ENCODE measurements at places on chromosomes 3 and 15. TPM values are rescaled to one million over a fixed set of nuclear protein-coding genes. Genes with fewer than 3 reads are reported as not detected.

Gene ALDH1A3
- total RNA-seq: 19.8 TPM

Gene CHAC1
- total RNA-seq: 124 TPM

Gene SLC22A14
- total RNA-seq: not detected

Gene KCNMB3
- 1.3 TPM for total RNA-seq

Gene ZNF774
- 1.5 TPM for total RNA-seq

Gene CYP8B1
- total RNA-seq: not detected

DNA sequence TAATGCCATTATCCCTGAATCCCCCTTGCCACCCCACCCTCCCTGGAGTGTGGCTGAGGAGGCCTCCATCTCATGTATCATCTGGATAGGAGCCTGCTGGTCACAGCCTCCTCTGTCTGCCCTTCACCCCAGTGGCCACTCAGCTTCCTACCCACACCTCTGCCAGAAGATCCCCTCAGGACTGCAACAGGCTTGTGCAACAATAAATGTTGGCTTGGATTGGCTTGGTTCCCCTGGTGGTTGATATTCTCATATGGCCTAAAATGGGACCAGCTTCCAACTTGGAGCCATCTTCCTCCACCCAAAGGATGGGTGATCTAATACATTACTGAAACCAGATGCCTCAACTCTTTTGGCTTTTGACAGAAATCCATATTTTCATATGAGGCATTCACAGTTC is 34.9 kb downstream of the VIPR1 start:
- DNase-seq: no peak
- no peak overlapping the region for H3K27ac ChIP-seq
- H3K36me3 ChIP-seq: no peaks in the 10 kb centered on the region
- H3K27me3 ChIP-seq: no peaks in the 10 kb centered on the region

- no peaks in the 10 kb centered on the region for H3K36me3 ChIP-seq
- no peaks in the 10 kb centered on the region for H3K4me1 ChIP-seq
- no peak overlapping the region for H3K4me3 ChIP-seq
- H3K27ac ChIP-seq: no peak overlapping the region
- no peaks in the 10 kb centered on the region for H3K27me3 ChIP-seq
Observed at GRCh38 chr3:147582642-147583041, 173.5 kb downstream of the ZIC1 start.

GRCh38 chr3:30548600-30548999 is 57.8 kb upstream of the TGFBR2 start:
- peak overlapping the region; percentile 94 for H3K27ac ChIP-seq
- no peaks in the 10 kb centered on the region for H3K36me3 ChIP-seq
- H3K27me3 ChIP-seq: no peaks in the 10 kb centered on the region
- H3K4me1 ChIP-seq: peaks cover 45% of the 10 kb centered on the region
- H3K4me3 ChIP-seq: no peak overlapping the region

DNA sequence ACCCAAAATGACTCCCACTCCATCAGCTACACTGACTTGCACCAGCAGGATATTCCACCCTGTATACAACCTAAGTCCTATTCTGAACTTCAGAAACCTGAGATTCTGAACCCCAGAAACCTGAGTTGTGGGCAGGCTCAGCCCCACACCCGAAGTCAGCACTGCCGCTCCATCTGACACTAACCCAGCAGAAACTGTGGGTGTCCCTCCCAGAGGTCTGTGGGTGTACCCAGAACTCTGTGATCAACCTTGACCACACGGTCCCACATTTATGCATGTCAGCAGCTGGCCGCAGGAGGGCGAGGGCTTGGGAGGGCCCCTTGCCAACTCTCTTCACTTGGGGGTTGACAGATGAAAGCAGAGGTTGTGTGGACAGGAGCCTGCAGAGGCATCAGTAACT is 9.3 kb downstream of the OXTR start:
- no peak for DNase-seq
- no peaks in the 10 kb centered on the region for H3K4me1 ChIP-seq
- no peaks in the 10 kb centered on the region for H3K27me3 ChIP-seq
- no peaks in the 10 kb centered on the region for H3K36me3 ChIP-seq
- H3K4me3 ChIP-seq: no peak overlapping the region
- no peak overlapping the region for H3K27ac ChIP-seq

- no peaks in the 10 kb centered on the region for H3K36me3 ChIP-seq
- H3K4me1 ChIP-seq: no peaks in the 10 kb centered on the region
- no peak overlapping the region for H3K4me3 ChIP-seq
- no peak for DNase-seq
- H3K27ac ChIP-seq: no peak overlapping the region
Observed at GRCh38 chr15:101357885-101358284, 62.8 kb upstream of the SNRPA1 start.

DNA sequence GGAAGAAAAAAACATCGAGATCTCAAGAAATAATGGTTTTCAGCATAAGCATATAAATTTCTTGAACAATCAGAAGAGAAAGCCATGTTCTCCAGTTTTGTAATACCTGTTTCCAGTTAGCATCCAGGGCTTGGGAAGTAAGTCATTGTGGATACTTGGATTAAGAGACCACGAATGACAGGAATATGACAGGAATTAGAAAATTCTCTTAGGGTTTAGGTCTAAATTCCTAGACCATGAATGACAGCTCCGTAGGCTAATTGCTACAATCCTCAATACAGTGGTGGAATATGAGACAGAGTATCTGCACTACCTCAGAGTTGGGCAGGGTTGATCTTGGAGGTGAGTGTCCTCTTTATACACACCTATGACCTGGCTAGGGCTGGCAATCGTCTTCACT is 517.5 kb downstream of the NTRK3 start:
- no peak overlapping the region for H3K4me3 ChIP-seq
- H3K27me3 ChIP-seq: no peaks in the 10 kb centered on the region
- no peaks in the 10 kb centered on the region for H3K4me1 ChIP-seq
- DNase-seq: no peak
- H3K27ac ChIP-seq: no peak overlapping the region

DNA sequence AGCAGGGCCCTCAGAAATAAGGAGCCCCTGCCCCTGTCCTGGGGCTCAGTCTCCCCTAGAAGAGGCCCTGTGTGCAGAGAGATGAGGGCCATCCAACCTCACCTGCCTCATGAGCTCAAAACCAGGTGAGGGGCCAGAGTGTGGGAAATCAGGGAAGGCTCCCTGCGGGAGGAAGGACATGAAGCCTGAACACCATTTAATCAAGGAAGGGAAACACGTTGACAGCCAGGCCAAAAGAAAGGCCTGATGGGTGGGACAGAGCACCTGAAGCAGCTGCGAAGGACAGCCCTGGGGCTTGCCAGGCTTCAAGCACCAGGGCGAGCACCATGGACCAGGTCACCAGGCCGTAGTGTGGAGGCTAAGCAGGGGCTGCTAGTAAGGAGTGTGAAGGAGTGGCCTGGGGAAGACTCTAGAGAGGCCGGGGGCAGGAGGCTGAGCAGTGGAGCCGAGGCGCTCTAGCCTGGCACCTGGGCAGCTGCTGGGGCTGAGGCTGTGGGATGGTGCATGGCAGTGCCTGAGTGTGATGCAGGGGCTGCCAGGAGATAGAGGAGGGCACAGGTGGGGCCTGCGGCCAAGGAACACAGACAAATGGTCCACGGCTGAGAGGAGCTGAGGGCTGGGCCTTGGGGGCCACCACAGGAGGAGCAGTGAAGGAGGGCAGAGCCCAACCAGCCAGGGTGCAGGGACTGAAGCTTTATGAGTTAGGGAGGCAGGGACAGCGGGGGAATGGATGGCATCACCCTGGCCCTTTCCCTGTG is 16.1 kb downstream of the ACAA1 start:
- no peaks in the 10 kb centered on the region for H3K4me1 ChIP-seq
- no peaks in the 10 kb centered on the region for H3K27me3 ChIP-seq
- no peak overlapping the region for H3K4me3 ChIP-seq

DNA sequence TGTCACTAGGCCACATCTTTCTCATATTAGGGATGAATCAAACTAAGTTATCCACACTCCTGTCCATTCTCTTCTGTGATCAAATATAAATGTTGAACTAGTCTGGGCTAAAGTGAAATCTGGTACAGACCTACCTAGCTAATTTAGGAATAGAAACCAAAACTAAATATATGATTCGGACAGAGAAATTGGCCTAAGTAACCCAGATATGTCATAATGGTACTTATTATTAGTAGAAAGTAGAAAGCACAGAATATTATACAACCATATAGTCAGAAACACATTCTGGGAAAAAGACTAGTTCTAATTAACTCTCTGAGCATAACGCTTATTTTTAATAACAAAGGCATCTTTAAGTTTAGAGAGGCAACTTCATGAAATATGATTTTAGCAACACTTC is 389.0 kb downstream of the LSAMP start:
- no peaks in the 10 kb centered on the region for H3K36me3 ChIP-seq
- H3K4me1 ChIP-seq: no peaks in the 10 kb centered on the region
- no peak overlapping the region for H3K27ac ChIP-seq
- no peak overlapping the region for H3K4me3 ChIP-seq
- DNase-seq: no peak
- no peaks in the 10 kb centered on the region for H3K27me3 ChIP-seq

- no peaks in the 10 kb centered on the region for H3K4me1 ChIP-seq
- peaks cover 21% of the 10 kb centered on the region for H3K36me3 ChIP-seq
- H3K4me3 ChIP-seq: no peak overlapping the region
Observed at GRCh38 chr15:22224241-22224671, 143.9 kb downstream of the OR4M2 start.

GRCh38 chr15:58545307-58546065 is 113.7 kb downstream of the LIPC start:
- no peaks in the 10 kb centered on the region for H3K27me3 ChIP-seq
- DNase-seq: no peak
- H3K27ac ChIP-seq: no peak overlapping the region
- H3K4me1 ChIP-seq: no peaks in the 10 kb centered on the region

Data from GM23338 (cell line).